ENCODE measurements at places on chromosomes 2 and 18. TPM values are rescaled to one million over a fixed set of nuclear protein-coding genes. Genes with fewer than 3 reads are reported as not detected.

GRCh38 chr2:124258140-124258880 lies 233.2 kb downstream of the CNTNAP5 start:
- no peak for DNase-seq

- DNase-seq = no peak
These were observed 2.7 kb downstream of the ID2 start for GRCh38 chr2:8684540-8684877.

DNA sequence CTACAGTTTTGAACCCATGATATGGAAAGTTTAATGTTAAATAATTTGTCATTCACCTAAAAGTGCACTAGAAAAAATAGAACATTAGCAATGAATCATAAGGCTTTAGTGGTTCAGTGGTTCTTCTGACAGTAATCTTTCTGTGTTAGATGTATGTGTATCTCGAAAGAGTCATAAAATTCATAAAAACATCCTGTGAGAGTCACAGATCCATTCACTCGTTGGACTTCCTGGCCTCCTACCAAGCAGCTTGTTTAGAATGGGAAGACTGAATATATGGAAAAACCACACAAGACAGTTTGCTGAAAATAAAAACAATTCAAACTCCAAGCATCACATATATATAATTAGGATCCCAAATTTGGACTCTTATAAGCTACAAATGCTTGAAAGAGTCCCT lies 34.8 kb downstream of the ADNP2 start:
- DNase-seq = no peak

DNA sequence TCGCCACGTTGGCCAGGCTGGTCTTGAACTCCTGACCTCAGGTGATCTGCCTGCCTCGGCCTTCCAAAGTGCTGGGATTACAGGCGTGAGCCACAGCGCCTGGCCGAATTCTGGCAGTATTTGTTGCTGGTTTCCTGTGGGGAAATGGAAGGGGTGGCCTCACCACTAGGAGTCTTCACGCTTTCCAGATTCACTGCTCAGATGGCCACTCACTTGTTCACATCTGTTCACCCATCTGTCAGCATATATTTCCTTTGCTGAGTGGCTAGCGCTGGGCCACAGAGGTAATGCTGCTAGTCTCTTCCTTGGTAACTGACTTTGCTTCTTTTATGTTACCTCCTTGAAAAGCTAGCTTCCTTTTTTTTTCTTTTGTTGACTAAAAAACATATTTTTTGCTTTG lies 27.2 kb downstream of the TMEM177 start:
- DNase-seq = no peak

DNA sequence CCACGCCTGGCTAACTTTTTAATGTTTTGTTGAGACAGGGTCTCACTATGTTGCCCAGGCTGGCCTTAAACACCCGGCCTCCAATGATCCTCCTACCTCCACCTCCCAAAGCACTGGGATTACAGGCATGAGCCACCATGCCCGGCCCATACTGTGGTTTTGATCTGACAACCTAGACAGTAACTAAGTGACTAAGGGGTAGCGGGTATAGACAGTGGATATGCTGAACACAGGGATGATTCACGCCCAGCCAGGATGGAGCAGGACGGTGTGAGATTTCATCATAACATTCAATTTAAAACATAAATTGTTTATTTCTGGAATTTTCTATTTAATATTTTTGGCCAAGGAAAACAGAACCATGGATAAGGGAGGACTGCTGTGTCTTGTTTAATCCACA lies 36.0 kb upstream of the YPEL5 start:
- DNase-seq = no peak

- no peak for DNase-seq
These were observed 2.0 kb downstream of the ANKRD44 start for GRCh38 chr2:197308585-197308984.

GRCh38 chr2:62036761-62037250 lies 131.3 kb downstream of the COMMD1 start:
- DNase-seq = no peak

GRCh38 chr2:164824872-164825271 lies 16.8 kb downstream of the COBLL1 start:
- no peak for DNase-seq

GRCh38 chr2:216880509-216881184 lies 20.8 kb upstream of the TNP1 start:
- DNase-seq = no peak

- no peak for DNase-seq
These were observed 374.8 kb upstream of the TRIB2 start for GRCh38 chr2:12341920-12342319.

DNA sequence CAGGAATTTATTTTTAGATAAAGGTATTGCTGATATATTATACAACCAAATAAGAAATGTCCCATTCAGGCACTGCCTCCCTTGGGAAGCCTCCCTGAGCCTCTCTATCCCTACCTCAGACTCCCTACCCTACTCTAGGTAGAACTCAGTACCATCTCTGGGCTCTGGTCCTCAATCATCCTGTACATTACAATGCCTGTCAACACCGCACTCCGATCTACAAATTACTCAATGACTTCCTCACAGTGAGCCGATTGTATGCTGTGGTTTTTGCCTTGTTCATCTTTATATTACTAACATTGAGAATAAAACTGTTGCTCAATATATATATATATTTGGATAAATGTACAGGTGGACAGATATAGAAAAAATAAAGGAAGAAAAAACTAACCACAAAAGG lies 207.5 kb downstream of the STK39 start:
- DNase-seq = no peak

GRCh38 chr2:155695505-155695904 lies 637.0 kb downstream of the NR4A2 start:
- no peak for DNase-seq

GRCh38 chr2:28435241-28435640 lies 42.6 kb downstream of the FOSL2 start:
- DNase-seq = no peak

GRCh38 chr2:217705461-217705860 lies 297.3 kb downstream of the TNS1 start:
- no peak for DNase-seq

- no peak for DNase-seq
These were observed 59.1 kb downstream of the SAP130 start for GRCh38 chr2:127968610-127969339.

DNA sequence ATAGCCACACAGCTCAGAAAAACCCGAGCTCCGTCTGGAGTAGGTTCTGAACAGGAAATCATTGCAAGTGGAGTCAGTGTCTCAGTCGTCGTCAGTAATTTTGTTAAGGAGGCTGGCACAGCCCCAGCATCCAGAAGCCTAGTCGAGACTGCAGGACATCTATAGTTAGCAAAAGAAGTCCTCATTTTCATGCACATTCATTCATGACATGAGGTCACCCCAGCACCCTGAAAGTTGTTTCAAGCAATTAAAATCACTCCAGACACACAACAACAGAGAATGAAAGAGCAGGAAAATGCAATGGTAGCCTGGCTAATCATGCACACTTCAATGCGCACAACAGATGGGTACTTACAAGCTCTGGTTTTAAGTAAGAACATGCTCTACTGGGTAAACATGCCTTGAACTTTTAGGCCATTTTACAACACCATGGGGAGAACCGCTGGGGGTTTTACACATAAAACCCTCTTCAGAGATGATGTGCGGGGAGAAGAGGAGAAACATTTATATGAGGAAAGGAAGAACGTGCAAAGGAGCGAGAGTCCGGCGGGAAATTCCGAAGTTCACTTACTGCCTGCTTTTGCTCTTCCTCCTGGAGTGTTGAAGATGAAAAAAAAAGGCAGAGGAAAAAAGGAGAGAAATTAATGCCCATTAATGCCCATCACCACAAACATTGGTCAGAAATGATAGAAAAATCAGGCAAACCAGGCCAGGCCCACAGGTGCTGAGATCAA lies 77.4 kb upstream of the DNMT3A start:
- no peak for DNase-seq

MC2R gene
- under 0.01 TPM for total RNA-seq

DNAH7 gene
- 11.4 TPM for total RNA-seq

TMEFF2 gene
- total RNA-seq = 37.5 TPM

CERKL gene
- 1.6 TPM for total RNA-seq

PLGLB1 gene
- 9.4 TPM for total RNA-seq

RNF152 gene
- total RNA-seq = 106 TPM

Data from frontal cortex (tissue), 4 donors.